ENCODE measurements at places on chromosomes 5 and 9.

GRCh38 chr5:53024535-53024934 is 35.4 kb downstream of the ITGA2 start:
- no peak for DNase-seq

DNA sequence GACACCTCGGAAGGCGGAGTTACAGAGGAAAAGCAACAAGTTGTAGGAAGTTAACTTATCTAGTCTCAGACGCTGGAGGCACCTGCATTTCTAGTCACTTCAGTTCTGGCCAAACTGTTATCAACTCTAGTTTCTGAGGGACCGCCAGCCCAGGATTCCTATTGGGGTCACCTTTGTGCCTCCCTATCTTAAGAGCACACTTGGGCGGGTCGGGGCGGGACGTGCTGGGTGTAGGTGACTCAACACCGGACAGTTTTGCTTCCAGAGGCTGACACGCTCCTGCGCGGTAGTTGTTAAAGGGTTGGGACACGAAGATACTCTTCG is 679 bp upstream of the KDM4C start:
- DNase-seq: peak; percentile 73

GRCh38 chr5:121987685-121988073 is 25.9 kb downstream of the SRFBP1 start:
- no peak for DNase-seq

- DNase-seq: no peak
Measured at GRCh38 chr9:10744669-10745068, 131.9 kb upstream of the PTPRD start.

GRCh38 chr5:178355671-178356070 is 123.1 kb upstream of the PHYKPL start:
- no peak for DNase-seq

- DNase-seq: peak; percentile 35
Measured at GRCh38 chr5:169753795-169754194, 116.7 kb downstream of the DOCK2 start.

DNA sequence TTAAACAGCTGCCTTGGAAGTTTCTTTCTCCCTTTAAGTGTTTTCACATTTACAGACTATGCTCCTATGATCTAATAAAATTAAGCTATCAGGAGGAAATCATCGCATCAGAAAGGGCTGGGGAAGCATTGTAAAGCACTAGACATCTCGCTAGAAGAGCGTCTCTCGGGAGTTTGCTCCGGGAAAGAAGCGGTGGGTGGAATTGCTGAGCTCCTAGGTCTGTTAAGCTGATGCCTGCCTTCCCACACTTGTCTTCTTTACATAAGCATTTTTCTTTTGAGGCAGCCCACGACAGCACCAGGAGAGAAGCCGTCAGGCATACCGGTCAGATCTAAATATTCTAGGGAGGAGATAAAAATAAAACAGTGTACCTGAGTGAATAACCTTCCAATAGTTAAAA is 541.7 kb upstream of the TUSC1 start:
- no peak for DNase-seq

All from AG08396 (cell line).